ENCODE measurements at places on chromosomes 2 and 18.

DNA sequence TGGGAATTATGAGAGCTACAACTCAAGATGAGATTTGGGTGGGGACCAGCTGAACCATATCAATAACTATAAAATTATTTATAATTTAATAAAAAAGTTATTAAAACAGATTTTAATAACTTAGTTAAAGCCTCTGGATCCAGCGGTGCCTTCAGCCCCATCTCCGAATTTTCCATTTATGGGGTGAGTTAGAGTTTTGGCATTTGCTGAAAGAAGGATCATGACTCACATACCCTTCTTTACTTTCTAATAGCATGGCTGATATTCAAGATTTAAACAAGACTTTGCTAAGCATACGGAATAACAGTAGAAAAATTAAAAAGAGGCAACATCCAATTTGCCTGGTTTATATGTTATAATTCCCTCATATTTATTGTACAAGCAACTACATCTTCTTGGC, 94.5 kb downstream of the RDH14 start:
- DNase-seq, result no peak

- DNase-seq, result no peak
Measured at GRCh38 chr2:71474116-71474743, 20.9 kb downstream of the DYSF start.

GRCh38 chr2:143469323-143469722, 340.1 kb downstream of the ARHGAP15 start:
- no peak for DNase-seq

GRCh38 chr2:6679471-6679870, 186.2 kb downstream of the CMPK2 start:
- DNase-seq, result no peak

- DNase-seq, result no peak
Measured at GRCh38 chr18:46656326-46657114, 500 bp downstream of the LOXHD1 start.

- DNase-seq, result no peak
Measured at GRCh38 chr2:236916651-236917050, 169.0 kb upstream of the COPS8 start.

GRCh38 chr18:44885507-44885906, 204.8 kb downstream of the SETBP1 start:
- DNase-seq, result no peak

GRCh38 chr2:200509235-200509611, 645 bp downstream of the KCTD18 start:
- DNase-seq, result no peak

GRCh38 chr18:62814132-62814759, 98.9 kb downstream of the PHLPP1 start:
- no peak for DNase-seq

- no peak for DNase-seq
Measured at GRCh38 chr18:76368271-76368670, 126.8 kb downstream of the ZNF516 start.

All from activated CD4-positive, alpha-beta T cell treated with anti-CD3 and anti-CD28 coated beads, Interleukin-2, amount 10 ng/mL, durations not matched to agents 24 days and 14 days (primary cell).